ENCODE measurements at places on chromosomes 6 and 20.
A peak's percentile ranks its signal among the peaks of the same experiment; 100 is the strongest.

DNA sequence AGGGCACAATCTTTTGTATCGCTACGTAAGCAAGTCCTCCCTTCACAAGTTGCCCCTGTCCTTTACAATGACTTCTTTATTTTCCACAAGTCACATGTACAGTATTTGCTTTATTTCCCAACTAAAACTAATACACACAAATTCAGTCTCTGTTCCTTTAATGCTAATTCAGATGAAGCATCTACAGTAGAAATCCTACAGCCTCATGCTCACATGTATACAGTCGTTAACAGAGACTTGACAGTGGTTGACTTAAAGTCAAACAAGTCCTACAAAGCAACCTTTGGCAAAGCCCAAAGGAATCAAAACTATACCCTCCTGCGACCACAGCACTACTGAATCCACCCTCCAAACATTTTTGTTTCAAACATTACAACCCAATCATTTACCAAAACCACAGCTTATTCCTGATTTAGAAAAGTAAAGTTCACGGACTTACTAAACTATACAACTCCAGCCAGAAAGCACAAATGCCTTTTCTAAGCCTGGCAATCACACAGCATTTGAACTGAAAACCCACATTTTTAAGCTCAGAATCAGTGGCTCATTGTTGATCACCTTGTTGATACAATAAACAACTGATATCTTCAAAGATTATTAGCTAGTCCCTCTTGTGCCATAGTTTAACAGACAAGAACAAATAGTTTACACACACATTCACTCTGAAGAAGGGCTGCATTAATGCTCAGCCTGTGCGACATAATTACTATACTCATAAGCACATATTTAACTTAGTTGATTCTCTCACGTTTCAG, 70.9 kb upstream of the NHSL1 start:
- DNase-seq: no peak

GRCh38 chr6:150880336-150880735, 14.8 kb downstream of the MTHFD1L start:
- DNase-seq: no peak

DNA sequence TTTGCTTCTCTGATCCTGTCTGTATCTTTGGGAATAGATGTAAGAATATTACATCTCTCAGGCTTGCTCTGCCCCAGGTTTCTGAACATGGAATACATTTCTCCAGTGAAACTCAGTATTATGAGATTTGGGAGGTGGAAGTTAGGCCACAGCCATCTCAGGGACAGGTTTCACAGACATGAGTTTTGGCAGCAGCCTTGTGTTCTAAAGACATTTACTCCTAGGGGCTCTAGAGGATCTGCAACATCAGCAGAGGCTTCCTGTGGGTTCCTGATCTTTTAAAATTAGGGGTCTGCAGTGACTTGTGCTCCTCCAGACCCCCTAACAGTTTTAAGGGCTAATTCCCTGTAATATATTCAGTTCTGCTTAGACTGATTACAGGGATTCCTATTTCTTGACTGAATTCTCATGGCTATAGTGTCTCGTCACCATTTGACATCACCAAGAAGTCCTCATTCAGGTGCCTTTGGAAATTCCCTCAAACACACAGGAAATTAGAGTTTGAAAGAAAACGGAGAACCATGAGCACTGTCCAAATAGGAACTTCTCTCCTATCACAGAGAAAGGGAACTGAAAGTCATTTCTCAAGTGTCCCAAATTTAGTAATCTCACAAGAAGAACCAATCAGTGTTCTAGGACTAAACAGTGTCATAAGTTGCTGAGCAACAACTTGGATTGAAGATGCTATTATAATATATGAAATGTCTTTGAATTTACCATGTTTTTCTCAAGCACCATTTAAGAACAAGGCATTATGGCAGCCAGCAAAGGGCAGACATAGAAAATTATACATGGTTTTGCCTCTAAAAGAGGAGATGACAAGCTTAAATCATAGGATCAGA, 2.5 kb upstream of the HLA-DRA start:
- peak; percentile 76 for DNase-seq

DNA sequence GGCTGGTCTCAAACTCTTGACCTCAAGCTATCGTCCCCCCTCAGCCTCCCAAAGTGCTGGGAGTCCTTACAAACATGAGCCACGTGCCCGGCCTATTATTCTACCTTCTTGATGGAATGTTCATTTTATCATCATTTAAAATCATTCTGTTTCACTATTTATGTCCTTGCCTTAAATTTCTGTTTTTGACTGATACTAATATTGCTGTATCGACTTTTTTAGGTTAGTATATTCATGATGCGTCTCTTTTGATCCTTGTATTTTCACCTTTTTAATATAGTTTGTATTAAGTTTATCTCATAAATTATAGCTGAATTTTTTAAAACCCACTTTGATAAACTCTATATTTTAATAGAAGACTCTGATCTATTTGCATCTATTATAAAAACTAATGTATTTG, 98.4 kb upstream of the STXBP5 start:
- no peak for DNase-seq

DNA sequence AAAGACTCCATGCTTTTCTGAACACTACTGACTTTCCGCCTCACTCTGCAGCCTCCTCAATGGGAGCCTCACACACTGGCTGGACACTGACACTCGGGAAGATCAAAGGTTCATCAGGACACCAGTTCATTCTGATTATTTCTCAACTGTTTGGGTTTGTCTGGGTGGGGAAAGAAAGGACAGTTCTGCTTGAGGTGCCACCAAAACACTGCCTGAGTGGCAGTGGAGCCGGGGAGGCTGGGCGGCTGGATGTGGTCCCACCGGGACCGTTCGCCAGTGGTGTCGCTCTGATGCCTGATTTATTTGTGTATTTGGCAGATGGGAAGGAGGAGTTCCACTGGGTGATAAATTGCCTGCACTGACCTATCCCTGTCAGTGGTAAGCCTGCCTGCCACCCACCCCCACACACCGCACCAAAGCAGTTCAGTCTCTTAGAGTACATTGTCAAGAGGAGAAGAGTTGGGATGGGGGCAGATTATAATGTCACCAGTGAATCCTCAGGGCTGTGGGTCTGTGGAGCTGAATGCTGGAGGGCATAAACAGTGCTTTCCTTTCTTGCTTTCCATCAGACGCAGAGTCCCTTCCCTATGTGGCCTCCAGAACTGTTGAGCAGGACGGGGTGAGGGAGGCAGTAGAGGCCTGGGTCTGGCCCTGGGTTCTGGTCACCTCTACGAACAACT, 49.8 kb downstream of the EDN1 start:
- DNase-seq: no peak
